ENCODE measurements at places on chromosomes 2 and 18.

- DNase-seq, result no peak
These were observed 160.9 kb upstream of the EPC2 start for GRCh38 chr2:148483665-148484064.

DNA sequence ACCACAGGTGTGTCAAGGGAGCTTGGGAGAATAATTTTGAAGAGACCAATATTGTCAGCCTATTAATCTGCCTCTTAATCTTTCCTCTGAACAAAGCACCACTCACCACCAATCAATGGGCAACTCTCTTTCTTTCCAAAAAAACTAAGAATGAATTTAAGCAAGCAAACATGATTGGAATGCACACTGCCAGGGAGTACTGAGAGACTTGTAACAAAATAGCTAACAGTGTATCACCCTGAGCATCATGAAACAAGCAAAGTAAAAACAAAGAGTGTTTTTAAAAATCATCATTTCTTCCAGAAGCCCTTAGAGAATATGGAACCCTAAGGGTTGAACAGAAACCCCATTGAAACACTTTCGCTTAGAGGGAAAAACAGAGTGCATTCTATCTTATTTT lies 299.7 kb downstream of the DSEL start:
- no peak for DNase-seq

DNA sequence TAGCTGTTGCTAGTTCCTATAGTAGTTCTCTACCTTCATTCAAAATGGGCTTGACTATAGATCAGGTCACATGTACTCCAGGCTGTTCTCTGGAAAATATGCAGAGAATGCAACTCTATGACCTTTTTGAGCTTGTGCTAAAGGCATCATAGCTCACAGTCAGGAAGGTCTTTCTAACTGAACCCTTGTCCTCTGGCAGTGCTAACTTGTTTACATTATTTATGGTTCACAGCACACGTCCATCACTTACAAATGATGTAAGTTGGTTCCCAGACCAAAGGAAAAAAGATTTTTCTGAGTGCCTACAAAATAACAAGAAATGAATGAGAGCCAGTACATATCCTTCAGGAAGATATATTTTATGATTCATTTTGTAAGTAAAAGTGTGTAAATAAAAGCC lies 236.1 kb downstream of the GCA start:
- DNase-seq, result no peak

- no peak for DNase-seq
These were observed 103.9 kb upstream of the UBE2E3 start for GRCh38 chr2:180876506-180876905.

- no peak for DNase-seq
These were observed 46.4 kb upstream of the CXCR4 start for GRCh38 chr2:136164280-136164776.

DNA sequence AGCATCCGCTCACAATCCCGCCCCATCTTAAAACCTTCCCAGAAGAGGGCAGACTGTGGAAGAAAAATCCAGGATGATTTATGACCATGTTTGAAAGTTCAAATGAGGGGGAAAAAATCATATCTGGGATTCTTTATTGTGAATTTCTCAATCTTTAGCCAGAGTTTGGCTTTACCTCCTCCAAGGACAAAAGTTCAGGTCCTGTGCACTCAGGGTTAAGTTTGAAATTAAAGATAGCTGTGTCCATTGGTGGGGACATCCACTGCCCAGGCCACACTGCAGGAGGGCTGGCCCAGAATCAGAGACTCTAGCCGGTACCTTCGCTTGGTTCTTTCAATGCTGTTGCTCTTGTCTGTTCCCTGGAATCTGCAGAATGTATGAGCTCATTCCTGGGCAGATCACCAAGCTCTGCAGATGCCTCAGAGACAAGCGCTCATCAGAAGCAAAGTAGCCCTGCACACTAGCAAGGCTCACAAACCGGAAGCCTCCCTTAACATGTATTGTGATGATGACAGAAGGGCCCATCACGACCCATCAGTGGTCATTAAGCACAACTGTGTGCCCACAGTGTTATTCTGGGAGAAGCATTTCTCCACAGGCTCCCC lies 375.3 kb upstream of the KLHL29 start:
- peak; percentile 73 for DNase-seq

GRCh38 chr2:218607436-218608115 lies at the start of gene PLCD4:
Gene PLCD4 (plus strand): TSS chr2:218607899. CDS start chr2:218615740, 7,841 bp downstream.
- peak; percentile 3 for DNase-seq

- no peak for DNase-seq
These were observed 19.4 kb upstream of the NCOA1 start for GRCh38 chr2:24471662-24472061.

DNA sequence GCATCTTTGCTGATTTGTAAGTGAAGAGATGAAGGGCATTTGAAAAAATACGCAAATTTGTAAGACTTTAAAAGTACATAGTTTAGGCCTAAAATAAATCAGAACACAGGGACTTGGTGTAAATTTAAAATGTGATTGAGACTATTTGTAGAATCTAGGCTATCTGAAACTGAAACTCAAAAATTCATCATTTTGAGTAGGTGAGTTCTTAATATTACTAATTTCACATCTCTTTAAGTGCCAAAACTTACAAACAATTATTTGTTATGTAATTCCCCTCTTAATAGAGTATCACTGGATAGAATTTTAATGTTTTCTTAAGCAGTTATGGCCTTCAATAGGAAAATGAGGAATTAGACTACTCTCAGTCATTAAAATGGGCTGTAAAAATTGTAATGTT lies 14.0 kb upstream of the HRH4 start:
- DNase-seq, result no peak

DNA sequence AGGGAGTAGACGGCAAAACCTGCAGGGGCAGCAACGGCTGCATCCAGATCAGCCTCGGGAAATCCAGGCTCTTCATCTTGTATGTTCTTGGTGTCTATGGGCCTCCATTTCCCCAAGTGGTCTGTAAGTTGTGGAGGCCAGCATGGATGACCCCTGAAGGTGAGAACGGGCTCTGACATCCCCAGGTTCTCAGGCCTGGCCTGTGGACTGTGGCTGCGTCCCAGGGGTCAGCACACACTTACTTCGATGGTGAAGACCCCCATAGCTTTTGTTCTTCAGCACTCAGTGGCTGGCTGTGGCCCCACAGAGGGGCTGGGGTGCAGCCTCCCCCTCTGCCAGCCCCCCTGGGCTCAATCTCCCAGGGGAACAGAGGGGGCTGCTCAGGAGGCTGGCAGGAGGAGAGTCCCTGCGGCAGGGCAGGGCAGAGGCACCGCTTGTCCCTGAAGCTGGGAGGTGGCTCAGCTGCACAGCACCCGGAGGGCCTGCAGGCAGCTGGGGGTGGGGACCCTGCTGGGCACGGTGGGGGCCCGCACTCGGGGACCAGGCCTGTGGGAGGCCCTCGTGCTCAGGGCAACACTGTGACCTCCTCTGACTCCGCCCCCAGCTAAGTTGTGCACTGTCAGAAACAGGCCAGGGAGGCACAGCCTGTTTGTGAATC lies 3.8 kb downstream of the SLC66A3 start:
- DNase-seq, result no peak

DNA sequence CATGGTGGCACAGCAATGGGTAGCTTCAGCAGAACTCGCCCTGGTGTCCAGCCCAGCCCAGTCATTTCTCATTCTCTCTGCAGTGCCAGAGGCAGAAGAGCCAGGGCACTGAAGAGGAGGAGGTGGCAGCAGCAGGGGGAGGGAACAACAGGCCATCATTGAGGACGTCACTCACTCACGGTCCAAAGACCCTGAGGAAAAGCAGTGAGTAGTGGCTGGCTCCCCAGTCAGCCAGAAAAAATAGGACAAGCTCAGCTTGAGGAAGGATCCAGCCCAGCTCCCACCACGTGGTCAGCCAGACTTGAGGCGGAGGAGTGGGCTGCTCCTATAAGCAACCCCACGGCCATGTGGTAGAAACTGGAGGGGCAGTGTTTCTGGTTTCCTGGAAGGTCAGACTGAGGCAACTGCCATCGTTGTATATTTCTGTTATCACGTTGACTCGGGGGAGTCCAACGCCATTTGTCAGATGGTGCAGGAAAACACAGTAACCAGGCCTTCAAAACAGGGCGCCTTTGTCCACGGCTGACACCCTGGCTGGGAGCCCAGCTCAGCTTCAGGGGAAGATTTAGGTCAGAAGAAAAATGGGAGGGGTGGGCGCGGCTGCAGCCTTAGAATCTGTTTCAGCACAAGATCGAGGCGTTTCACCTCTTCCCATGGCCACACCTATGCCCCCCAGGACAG lies 19.0 kb upstream of the TMEM247 start:
- DNase-seq, result peak; percentile 95

DNA sequence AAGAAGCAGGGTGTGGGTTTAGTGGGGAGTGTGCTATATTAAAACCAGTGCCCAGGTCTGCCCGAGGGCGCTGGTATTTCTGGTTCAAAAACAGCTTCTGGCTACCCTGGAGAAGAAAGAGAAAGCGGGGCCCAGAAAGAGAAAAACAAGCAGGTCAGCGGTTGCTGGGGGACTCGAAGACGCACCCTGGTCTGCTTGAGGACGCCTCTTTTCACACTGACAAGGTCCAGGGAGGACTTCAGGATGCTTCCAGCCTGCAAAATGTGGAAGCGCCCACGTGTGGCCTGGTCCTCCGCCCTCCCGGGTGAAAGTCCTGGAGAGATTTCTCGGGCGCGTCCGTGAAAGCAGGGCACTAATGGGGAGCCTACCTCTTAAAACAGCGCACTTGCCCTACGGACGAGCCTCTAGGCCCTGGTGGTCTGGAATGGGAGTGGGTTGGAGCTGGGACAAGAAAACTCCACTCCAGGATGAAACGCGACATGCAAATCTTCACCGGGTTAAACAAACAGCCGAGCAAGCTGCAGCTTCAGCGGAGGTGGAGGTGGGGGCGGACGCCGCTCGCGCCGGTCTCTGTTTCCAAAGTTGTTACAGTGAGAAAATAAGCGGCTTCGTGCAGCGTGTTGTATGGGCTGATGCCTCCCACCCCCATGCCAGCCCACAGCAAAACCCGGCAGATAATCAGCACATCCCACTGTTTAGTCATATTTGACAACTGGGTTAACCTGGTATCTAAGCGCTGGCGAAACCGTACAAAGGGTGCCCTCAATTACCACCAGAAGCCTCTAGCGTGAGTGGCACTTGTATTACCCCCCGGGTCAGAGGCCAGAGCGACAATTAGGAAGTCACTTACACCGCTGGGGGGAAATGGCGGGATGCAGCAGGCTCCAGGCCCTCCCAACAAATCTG lies 1.1 kb upstream of the SP9 start:
- DNase-seq, result no peak

GRCh38 chr2:203798296-203799087 lies 69.1 kb upstream of the CTLA4 start:
- no peak for DNase-seq

GRCh38 chr18:26014462-26014861 lies 76.0 kb downstream of the SS18 start:
- DNase-seq, result no peak

DNA sequence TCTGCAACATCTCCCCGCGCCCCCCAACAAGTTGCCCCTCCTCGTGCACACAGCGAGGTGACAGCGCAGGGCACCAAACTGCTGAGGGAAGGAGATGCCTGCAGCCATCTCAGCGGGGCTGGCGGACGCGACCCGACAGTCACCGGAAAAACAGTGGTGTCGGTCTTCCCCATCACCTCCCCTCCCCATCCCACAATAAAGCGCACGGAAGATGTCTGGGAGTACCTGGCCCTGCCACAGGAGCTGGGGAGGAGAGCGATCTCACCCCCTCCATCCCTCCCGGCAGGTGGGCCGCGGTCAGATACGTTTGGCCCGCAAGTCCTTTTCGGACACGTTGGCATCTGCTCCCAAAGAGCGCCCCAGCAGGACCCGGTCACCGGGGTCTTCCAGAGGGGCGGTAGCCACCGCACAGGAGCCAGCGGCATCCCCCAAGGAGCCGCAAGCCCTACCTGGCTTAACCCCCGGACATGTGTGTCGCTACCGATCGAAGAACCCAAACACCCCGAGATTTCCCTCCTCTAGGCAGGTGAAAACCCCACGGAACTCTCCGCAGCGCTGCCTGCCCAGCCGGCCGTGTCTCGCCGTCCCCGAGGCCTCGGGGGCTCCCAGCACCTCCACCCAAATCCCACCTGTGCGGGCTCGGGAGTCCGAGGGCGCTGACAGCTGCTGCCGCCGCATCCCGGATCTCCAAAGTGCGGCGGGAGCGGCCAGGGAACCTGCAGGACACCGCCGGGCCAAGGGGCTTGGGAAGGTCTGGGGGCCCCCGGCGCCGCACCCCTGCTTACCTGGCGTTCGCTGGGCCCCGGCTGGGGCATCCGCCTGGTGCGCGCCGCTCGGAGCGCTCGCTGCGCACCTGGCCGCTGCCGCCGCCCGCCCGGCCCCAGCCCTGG lies 657 bp downstream of the ATP8B1 start:
- no peak for DNase-seq

- peak; percentile 47 for DNase-seq
These were observed 4.5 kb downstream of the DYTN start for GRCh38 chr2:206713746-206714145.

DNA sequence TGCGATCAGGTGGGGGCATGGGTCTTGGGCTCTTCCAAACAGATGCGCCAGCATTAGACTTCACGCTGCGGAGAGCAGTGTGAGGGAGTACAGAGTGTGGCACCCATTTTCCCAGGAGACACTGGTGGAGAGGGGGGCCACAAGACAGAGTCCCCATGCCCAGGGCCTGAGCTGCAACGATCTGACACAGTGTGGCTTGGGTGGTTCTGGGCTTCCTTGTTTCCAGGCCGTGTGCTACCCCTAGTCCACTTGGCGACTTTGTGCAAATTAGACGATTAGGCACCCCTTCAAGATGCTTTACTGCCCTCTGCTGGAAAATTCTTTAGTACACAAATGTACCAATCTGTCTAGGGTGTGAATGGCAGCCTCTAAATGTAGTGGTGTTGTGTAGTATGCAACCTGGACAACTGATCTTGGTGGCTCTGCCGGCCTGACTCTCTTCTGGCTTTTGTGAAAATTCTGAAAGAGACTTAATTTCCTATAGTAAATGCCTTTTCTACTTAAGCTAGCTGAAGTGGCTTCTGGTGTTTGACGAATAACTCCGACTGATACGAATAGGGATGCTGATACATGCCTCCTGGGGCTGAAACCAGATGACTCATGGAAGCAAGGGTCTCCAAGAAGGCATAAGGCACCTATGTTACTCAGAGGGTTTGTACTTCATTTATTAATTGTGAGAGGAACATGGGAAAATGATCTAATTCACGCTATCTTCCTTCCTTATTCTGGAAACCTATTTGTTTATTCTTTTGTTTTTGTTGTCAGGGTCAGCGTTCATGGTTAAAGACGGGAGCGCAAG lies 92.3 kb upstream of the SMAD2 start:
- DNase-seq, result peak; percentile 88

Measured in pons (tissue), 1 donor.